A549 treated with CORT108297 at 1 μM for 4 hours (cell line): ENCODE measurements at places on chromosomes 1 and 21. TPM values are rescaled to one million over a fixed set of nuclear protein-coding genes. Genes with fewer than 3 reads are reported as not detected.

The DDAH1 gene
- 5.3 to 7.5 TPM (median 6.6 TPM) in 5 replicates for total RNA-seq

The FAM131C gene
- 11.2 to 18.8 TPM (median 17.9 TPM) in 5 replicates for total RNA-seq

The COPA gene
- 79.1 to 100 TPM (median 84.0 TPM) in 5 replicates for total RNA-seq

The FCRL6 gene
- total RNA-seq = not detected in 5 replicates

The RNU1-1 gene
- 11.7 TPM in 1 of 5 replicates, not detected in the others for total RNA-seq

The VHLL gene
- not detected in 5 replicates for total RNA-seq

The SPRR2E gene
- total RNA-seq = not detected in 5 replicates

The LEFTY2 gene
- 0.04 to 0.26 TPM (median 0.13 TPM) in 3 of 5 replicates, not detected in the others for total RNA-seq

The BACE2 gene
- total RNA-seq = 20.9 to 22.8 TPM (median 21.5 TPM) in 5 replicates

The OR6N1 gene
- not detected in 5 replicates for total RNA-seq

The DNAJC6 gene
- 4.0 to 6.2 TPM (median 5.2 TPM) in 5 replicates for total RNA-seq

The LORICRIN gene
- not detected in 5 replicates for total RNA-seq

The NOS1AP gene
- total RNA-seq = 0.33 to 0.51 TPM (median 0.40 TPM) in 5 replicates

The MCM3AP gene
- total RNA-seq = 30.5 to 45.3 TPM (median 44.1 TPM) in 5 replicates

The LAMB3 gene
- 20.5 to 25.5 TPM (median 22.0 TPM) in 5 replicates for total RNA-seq

The SERTAD4 gene
- total RNA-seq = 0.67 to 0.92 TPM (median 0.78 TPM) in 5 replicates

The NR1I3 gene
- total RNA-seq = 0.06 to 0.15 TPM (median 0.08 TPM) in 3 of 5 replicates, not detected in the others

The PTPN22 gene
- not detected in 5 replicates for total RNA-seq

The LMX1A gene
- total RNA-seq = 0.02 TPM in 1 of 5 replicates, not detected in the others

The KCNJ9 gene
- 0.02 TPM in 1 of 5 replicates, not detected in the others for total RNA-seq

The TMCO4 gene
- 5.4 to 7.6 TPM (median 6.6 TPM) in 5 replicates for total RNA-seq

The KLHDC9 gene
- total RNA-seq = 1.1 to 2.7 TPM (median 1.8 TPM) in 5 replicates
